ENCODE measurements at places on chromosomes 13 and 19.

- DNase-seq: no peak
Measured at GRCh38 chr19:2171349-2172145, 7.8 kb downstream of the DOT1L start.

GRCh38 chr19:54307389-54308020, 5.5 kb downstream of the LILRA5 start:
- no peak for DNase-seq

GRCh38 chr19:7989071-7989575, 16.3 kb downstream of the ELAVL1 start:
- no peak for DNase-seq

DNA sequence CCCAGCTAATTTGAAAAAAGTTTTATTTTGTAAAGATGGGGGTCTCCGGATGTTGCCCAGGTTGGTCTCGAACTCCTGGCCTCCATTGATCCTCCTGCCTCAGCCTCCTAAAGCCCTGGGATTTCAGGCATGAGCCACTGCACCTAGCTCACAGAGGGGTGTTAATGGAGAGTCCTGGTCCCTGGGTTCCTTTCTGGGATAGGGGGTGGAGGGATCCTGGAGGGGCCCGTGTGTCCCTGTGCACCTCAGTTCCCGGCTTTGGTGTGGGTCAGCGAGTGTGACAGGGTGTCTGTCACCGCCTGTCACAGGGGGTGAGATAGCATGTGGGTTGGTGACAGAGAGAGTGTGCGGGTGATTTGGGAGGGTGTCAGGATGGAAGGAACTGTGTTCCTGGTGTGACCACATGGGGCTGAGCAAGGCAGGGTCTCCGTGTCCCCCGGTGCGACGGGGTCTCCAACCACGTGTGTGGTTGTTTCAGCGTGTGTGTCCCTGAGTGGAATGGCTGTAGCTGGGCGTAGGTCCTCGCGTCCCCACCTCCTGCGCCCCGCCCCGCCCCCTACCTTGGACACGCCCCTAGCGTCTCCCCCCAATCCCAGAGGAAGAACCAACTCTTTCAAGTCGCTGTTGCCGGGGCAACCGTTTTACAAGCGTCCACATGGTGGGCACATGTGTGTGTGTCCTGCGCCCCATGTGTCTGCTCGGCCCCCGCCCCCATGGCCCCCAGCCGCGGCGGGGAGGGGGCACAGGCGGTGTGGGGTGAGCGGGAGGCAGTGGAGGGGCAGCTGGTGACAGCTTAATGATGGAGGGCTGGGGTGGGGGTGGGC, 2.9 kb upstream of the NRTN start:
- DNase-seq: no peak

DNA sequence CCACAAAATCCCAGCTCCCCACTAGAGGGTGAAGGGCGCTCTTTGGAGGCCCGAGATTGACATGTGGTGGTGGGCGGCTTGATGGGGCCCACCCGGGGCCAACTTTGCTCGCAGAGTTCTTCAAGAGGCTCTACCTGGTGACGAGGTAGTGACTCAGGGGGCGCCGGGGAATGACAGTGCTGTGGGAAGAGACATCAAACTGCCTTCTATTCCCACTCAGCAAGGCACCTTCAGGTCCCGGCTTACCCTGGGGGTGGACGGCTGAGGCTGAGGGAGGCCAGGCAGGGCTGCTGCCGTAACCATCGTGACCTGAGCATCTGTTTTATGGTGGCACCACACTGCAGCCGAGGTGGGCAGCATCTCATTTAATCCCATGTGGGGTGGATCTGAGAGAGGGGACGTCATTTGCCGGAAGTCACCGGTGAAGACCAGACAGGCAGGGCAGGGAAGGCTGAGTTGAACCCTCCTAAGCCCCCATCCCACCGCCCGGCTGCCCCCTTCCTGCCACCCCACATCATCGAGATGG, 1.6 kb downstream of the LINGO3 start:
- no peak for DNase-seq
